ENCODE measurements at places on chromosomes 3 and 15. TPM values are rescaled to one million over a fixed set of nuclear protein-coding genes. Genes with fewer than 3 reads are reported as not detected.

Gene HAPLN3
- total RNA-seq = 15.5 TPM

Gene ADCY5
- total RNA-seq = 0.07 TPM

Gene KNG1
- not detected for total RNA-seq

Gene C3orf80
- 0.04 TPM for total RNA-seq

DNA sequence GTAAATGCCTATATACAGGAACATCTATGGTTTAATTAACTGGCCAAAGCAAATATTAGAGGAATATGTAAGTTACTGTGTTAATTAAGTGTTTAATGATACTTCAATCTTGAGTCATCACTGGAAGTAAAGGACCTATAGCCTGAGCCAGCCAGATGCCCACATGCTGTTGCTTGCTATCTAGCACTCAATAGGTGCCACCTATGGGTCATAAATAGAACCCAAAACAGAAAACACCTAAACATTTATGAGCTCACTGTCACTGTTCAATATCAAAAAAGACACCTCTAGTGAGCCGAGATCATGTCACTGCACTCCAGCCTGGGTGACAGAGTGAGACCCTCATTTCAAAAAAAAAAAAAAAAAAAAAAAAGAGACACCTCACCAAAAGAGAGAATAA is 48.4 kb upstream of the IP6K2 start:
- DNase-seq = no peak

DNA sequence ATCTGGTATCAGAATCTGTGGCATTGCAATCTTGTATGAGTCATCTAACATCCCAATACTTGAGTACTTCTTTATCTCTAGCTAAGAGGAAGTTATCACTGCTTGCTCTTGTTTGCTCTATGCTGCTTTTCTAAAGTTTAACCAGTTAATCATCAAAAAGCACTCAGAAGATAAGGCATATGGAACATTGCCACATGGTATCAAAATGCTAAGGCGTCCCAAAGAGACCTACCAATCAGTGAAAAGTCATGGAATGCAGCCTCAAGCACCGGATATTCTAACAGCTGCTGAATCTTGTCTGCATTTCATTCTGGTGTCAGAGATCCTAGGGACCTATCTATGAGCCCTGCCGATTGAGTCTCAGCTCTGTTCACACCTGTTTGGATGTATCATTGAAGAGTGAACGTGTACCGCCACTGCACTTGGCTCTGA is 192.8 kb downstream of the ARPP21 start:
- no peak for DNase-seq

DNA sequence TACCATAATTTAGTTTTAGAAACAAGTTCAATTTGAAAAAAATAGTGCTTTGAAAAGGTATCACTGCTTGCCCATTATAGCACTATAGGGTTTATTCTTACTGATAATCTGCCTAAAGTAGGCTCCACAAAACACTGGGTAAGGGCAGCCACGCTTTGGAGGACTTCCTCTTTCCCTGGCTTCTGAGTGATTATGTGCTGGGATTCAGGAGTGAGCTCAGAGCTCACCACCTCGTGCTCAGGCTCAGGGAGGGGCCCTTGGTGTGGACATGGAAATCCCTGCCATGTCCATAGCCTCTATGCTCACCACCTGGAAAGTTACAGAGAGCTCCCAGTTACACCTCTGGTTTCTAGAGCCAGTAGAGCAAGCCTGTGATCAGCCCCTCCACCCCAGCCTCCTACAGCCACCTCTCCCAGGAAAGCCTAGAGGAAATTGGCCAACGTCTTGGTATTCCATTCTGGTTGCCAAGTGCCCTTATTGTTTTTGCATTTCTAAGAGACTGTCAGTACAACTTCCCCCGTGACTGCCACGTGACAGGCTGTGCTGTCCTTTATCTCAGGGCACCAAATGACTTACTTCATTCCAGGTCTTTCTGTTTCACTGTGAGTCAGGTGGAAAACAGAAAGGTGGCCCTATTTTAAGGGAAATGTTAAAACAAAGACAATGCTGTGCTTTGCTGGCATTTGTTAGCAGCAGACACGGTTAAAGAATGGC is 316.0 kb downstream of the RORA start:
- DNase-seq = no peak

DNA sequence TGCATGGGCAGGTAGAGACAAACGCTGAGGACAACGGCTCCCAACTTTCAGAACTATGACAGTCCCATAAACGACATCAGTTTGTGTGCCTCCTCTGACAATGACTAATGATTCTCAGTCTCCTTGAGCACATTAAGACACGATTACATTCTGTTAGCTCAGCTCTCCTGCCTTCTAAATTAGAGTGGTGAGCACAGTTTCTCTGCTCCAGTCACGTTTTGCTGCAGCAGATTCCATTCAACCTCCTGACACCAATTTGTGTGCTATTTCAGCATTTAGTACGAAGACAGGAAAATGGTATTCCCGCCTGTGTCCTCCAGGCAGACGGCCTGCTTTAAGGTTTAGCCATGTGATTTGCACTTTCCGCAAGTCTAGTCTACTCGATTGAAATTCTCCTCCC is 458.4 kb upstream of the CFAP20DC start:
- no peak for DNase-seq

DNA sequence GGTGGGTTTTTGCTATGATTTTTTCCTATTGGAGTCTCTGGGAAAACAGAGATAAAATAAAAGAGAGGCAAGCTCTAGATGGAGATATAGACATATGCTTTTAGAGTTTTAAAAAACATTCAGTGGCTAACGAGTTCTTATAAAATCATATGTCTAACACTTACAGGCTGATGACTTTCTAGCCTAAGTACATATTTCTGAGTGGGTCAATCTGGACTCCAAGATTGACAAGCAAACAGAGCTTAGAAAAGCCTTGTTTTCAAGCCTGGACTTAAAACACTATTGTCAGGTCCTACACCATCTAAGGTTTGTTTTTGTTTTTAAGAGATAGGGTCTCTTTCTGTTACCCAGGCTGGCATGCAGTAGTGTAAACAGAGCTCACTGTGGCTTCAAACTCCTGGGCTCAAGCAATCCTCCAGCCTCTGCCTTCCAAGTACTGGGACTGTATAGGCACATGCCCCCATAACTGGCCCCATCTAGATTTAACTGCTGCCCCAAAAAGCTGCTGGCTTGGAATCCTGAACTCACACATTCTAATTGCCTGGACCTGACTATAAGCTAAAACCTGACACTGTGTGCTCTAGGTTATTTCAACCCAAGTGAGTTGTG is 86.3 kb downstream of the FBXL22 start:
- no peak for DNase-seq

DNA sequence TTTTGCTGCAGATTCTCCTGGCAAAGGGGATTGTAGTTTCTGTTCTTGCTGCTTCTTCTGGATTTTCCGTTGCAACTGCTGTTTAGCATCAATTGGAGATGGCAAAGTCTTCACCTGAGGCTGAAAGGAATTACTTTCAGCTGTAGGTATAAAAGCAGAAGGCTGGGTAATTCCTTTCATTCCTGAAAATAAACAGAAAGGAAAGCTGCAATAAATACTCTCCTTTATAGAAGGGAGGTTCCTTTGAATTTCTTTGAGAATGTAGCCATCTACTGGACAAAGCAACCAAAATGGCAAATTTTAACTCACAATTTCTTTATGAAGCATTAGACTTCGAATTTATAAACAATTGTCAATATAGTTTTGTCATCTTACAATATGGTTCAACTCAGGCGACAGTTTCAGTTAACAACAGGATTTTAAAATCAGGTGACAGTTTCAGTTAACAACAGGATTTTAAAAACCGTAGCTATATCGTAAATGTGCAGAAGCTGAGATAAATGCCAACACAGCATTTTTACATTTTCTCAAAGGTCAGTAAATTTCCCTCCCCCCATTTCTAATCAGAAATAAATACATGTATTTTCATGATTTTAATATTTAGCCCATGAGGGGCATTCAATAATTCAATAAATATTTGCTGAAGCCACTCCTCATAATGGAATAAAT is 104.9 kb upstream of the NEDD4 start:
- DNase-seq = no peak
